HTR-8/SVneo (cell line): ENCODE measurements at places on chromosomes 5 and 9.

DNA sequence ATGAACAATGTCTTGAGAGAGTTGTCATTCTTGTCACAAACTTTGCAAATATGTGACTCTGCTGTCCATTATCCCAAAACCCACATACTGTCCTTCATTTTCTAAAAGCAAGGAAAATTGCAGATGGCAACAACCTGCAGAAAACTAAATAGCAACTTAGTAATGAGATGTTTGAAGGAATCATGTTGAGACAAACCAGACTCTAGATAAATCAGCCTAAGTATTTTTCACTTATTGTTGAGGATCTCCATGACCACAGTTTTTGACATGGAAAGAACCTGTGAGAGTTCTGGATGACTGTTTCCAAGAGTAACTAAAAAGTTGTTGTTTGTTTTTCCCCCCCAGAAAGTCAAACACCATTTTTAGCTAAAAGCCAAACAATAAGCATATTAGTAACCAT lies 535.2 kb upstream of the ZNF608 start:
- no peak for DNase-seq

GRCh38 chr9:113724202-113724601 lies 151.9 kb upstream of the ZNF618 start:
- no peak for DNase-seq

DNA sequence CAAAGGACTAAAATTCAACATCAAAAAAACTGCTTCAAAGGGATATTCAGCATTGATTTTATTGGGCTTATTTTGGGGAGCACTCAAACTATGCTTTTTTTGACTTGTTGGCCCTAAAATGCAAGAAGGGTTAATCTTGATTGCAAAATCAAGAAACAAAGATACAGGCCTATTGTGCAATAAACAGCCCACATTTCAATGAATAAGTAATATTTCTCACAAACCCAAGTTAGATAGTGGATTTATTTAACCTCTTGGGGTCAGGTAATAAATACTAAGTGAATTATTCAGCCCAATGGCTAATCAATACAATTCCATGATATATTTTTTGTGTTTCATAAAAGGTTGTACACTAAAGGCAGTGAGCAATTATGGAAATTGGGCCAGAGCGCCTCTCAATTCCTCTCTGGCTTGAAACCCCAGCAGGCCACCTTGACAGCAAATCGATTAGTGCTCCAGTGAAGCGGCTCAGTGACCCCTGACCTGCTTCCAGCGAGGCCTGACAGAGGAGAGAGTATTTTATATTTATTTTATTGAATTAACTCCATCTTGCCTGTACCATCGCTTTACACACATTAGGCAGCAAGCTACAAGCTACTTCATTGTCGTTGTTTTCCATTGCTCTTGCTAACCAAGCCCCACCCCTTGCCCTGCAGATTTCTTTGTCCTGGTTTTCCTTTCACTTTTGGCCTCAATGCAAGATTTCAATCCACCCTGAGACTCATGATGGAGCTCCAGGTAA lies 65.5 kb downstream of the EBF1 start:
- DNase-seq, result no peak

- no peak for DNase-seq
Observed at GRCh38 chr5:96388176-96388575, 44.9 kb downstream of the PCSK1 start.

GRCh38 chr9:121674952-121675351 lies 23.5 kb downstream of the DAB2IP start:
- DNase-seq, result no peak

DNA sequence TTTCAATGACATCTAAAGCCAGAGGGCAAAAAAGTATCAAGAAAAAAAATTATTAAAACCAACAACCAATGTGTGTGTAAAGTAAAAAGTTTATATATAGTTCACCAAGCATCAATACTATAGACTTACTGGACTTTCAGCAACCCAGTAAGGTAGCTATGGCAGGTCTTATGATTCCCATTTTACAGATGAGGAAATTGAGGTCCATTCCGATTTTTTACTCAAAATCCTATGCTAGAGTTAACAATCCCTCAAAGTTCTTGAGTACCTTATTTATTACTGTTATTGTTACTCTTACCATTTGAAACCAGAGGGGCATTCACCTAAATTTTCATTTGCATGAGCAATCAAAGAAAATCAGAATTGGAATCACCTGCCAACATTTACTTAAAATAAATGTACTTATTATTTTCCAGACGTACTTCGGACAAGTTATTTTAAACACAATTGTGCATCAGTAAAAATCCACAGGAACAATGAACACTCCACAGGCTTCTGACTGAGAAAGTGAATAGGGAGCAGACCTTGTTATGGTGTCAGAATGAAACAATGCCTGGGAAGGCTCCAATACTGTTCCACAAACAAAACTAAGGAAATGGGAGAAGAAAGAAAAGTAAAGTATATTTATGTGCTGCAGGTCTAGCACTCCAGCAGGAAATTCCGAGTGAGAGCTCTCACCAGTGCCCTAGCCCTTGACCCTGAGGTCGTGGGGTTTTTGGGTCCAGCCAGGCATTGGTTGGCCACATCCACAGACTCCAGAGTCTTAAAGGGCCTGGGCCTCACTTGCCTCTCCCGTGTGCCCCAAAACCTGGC lies 229.9 kb downstream of the PIK3R1 start:
- no peak for DNase-seq

DNA sequence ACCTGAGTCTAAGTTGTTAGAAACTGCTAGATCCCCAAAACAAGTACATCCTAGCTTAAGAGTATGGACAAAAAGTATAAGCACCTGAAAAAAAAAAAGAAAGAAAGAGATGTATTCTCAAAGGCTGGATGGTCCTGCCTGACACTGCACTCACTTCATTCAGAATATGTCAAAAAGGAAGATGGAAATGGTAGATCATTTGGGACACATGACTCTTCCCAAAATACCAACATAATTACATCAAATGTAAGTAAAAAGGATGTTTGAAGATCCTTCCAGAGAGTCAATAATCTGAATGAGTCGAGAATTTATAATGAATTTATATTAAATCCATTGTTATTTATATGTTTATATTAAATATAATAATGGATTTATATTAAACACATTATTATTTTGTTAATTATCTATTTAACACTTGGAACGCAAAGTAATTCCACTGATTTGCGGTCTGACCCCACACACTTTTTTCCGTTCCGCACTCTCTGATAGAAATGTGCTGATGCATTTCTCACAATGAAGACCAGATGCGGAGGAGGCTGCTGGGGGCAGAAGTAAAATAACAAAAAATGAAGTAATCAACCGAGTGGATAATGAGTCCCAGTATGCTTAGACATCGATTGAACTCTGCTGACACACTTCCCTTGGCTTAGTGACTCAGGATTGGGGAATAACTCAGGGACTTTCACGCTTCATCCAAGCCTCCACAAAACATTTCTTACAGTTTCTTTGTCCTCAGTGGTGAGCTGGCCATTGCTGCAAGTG lies 201.2 kb downstream of the ADAMTS12 start:
- DNase-seq, result peak; percentile 21

- DNase-seq, result no peak
Observed at GRCh38 chr9:135606885-135607259, 32.5 kb downstream of the GLT6D1 start.

DNA sequence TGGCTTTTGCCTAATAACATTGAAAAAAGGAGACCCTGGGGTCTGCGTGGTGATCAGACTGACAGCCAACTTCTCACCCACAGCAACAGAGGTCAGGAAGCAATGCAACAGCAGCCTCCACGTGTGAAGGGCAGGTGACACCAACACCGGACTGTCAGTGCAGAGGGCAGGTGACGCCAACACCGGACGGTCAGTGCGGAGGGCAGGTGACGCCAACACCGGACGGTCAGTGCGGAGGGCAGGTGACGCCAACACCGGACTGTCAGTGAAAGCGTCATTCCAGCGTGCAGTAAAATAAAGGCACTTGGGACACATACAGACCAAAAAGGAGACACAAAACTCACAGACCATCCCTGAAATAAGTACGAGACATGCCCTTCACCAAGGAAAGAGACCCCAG lies 37.2 kb upstream of the CEP72 start:
- DNase-seq, result no peak

- DNase-seq, result no peak
Observed at GRCh38 chr5:142737179-142737578, 33.0 kb upstream of the ARHGAP26 start.

DNA sequence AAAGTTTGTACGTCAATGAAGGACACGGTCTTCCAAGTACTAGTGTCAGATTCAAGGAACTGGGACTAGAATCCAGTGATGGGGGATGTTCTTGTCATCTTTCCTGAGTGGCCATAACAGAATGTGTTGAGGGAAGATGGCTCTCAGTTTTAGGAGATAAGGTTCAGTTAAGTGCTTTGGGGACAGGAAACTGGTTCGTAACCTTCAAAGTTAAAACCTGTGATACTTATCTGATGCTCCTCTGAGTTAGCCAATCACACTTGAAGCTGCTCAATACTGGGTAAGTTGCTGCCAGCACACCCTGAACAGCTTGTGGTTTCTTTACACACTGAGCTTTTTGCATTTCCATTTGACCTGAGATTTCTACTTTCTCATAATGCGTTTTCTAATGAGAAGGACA lies 64.4 kb downstream of the PIK3R1 start:
- DNase-seq, result no peak

DNA sequence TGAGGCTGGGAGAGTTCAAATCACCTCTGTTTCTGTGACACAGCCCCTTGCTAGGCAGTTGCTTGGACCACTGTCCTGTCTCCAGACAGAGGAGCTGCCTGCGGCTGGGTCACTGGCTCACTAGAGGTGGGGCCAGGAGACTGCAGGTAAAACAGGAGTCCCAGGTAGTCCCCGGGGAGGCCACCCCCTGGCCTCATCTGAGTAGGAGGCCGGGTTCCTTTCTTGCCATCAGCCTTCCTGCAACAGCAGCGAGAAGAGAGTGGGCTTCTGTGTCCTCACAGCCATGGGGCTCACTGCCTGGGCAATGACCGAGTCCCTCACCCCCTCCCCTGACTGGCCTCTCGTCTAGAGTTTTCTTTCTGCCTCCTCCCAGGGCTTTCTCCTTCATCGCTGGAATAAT lies 197.5 kb downstream of the CDK5RAP2 start:
- DNase-seq, result no peak

DNA sequence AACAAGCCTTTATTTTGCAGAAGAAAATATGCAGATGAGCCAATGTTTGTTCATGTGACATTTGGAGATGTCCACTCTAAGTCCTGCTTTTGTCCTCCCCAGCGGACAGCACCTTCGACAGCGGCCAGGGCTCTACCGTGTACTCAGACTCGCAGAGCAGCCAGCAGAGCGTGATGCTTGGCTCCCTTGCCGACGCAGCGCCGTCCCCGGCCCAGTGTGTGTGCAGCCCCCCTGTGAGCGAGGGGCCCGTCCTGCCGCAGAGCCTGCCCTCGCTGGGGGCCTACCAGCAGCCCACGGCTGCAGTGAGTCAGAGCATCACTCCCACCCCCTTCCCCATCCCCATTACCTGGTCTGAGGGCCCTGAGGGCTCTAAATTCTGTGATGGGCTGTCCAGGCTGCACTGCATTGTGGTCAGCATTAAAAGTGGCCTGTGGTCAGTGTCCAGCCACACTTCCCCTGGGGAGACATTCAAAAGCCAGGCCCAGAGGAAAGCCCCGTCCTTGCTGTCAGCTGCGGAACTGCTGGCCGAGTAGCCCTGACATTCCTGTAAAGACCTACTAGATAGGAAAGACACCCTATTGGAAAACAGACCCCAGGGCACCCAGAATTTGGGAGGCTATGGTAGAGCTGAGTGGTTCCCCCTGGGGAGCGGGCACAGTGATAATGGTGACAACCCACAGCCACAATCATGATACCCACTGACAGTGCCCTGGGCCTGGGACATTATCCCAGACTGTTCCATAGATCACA lies 69.0 kb downstream of the WNK2 start:
- DNase-seq, result no peak

- no peak for DNase-seq
Observed at GRCh38 chr5:95870105-95870672, 47.7 kb upstream of the GLRX start.

DNA sequence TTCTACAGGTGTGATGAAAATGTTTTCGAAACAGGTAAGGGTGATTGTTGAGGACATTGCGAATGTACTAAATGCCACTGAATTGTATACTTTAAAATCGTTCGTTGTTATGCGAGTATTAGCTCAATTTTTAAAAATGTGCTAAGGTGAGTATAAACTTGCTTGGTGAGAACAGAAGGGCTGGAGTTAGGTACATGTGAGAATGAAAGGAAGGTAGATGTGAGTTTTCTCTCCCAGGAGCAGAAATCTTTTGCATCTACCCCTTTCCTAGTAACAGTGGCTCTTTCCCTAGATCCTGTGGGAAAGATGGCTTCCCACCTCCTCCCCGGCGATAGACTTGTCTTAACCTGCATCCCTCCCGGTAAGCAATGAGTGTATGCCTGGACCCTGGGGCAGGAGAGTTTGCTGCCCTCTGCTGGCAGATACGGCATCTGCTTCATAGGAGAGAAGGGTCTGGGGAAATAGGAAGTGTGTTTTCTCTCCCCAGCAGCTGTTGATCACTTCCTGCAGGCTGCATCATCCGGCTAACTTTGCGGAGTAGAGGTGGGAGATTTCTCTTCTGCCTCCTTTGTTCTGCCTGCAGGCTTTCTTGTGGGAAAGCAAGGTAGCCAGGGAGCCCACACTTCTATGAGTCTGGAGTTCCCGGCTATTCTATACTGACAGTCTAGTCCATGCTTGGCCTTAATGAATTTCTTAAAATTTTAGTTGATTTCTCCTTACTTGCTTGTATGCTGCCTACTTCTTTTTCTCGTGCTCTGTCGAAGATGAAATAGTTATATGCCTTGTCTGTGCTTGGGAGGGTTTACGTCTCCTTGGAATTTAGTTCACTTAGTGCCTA lies 373.3 kb upstream of the SEMA6A start:
- peak; percentile 56 for DNase-seq

DNA sequence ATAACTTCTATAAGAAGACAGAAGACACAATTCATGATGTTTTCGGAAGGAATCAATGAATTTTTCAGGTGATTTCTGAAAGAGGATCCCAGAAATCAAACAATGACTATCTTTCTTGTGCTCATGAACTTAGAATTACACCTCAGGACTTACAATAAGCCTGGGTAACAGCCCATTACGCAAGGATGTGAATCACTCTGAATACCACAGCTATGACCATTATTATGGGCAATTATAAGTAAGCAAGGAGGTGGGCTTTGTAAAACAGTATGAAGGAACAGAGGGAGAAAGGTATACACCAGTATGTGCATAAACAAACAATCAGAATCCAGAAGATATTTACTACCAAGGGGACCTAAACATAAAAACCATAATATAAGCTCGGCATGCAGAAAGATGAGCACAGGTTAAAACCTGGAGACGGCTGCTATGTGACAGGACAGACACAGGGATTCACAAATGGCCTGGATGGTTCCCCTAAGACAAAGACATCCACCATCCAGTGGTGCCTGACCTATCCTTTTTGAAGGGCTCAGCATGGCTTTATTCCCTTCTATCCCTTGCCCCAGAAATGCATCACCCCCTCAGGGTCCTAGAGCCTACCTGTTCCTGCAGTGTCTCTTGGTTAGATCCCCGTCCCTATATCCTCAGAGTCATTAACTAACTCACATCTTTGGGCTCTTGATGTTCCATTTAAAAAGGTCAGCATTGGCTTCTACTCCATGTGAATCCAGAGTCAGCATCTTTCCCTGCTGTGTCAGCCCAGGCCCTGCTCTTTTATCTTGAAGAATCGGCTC lies 21.8 kb upstream of the PPP2CA start:
- peak; percentile 75 for DNase-seq
